Activated CD4-positive, alpha-beta T cell treated with anti-CD3 and anti-CD28 coated beads, Interleukin-2, amount 50 U/mL, for 24 hours (primary cell): ENCODE measurements at places on chromosomes 5 and 9.

DNA sequence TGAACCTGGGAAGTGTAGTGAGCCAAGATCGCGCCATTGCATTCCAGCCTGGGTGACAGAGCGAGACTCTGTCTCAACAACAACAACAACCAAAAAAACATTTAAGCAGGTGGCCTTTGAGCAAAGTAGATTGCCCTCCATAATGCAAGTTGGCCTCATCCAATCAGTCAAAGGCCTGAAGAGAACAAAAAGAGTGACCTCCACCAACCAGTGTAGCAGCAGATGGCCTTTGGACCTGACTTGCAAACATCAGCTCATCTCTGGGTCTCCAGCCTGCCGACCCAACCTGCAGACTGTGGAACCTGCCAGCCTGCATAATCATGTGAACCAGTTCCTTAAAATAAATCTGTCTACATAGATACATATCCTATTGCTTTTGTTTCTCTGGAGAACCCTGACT is 7.5 kb downstream of the FRRS1L start:
- no peak for DNase-seq

DNA sequence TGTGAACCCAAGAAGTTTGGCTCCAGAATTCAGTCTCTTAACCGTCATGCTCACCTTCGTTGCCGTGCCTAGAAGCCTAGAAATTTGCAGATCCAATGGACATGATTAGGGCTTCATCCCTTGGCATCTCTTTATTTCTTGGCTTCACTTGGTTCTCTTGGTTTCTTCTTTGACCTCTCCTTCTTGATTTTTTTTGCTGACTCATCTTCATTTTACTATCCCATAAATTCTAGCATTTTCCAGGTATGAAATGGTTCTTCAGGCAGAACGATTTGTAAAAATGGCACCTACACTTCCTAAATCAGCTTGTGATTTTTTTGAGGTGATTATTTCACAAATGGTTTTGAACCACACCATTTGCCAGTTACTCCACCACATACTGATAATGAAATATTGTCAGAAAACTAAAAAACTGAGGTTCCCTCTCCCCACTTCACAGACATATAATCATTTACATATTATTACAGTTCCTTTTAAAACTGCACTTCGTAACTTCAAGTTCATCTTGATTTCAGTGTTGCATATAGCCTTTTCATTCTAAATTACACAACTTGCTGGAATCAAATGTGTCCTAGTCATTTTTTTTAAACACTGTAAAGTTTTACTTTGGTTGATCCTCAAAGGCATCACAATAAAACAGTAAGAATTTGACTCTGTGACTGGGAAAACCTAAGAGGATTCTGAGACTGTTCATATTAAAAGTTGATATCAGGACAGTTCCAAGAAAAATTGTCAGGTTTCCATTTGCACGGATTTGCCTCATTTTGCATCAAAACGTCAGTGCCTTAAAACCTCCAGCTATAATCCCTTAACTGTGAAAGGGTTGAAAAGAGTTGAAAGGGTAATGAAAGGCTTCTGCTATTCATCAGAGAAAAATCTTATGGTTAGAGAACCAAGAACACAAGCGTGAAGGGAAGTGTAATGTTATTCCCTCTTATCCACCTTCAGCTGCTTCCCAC is 8.9 kb upstream of the NREP start:
- no peak for DNase-seq

DNA sequence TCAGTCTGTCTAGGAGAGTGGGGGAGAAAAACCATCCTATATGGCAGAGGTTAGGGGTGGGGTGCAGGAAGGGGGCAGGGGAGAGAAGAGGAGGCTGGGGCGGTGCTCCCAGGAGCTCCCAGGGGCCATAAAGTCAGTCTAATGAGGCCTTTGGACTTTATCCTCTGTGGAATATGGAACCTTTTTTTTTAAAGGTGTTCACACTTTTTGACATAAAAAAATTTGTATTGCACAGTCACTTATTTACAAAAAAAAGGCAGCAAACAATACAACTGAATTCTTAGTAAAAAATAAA is 51.9 kb upstream of the SYNPO start:
- DNase-seq = no peak

GRCh38 chr5:173903396-173904140 is 15.4 kb downstream of the CPEB4 start:
- no peak for DNase-seq

GRCh38 chr5:131563434-131564228 is 71.4 kb downstream of the RAPGEF6 start:
- DNase-seq = no peak

DNA sequence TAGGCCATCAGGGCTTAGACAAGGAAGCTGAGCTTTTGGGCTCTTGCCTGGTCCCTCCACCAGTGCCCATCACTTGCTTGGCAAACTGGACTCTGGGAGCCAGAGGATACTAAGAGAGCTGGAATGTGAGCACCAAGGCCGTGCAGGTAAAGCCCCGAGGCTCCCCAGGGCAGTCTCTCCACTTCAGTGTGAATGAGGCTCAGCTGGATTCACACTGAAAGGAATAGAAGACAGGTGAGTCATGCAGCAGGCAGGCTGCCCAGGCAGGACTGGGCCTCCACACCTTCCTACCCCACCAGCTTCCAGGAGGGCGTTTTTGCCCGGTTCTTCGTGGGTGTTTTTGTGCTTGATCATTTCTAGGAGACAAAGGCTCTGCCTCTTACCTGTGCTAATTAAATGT is 7.3 kb upstream of the CTSV start:
- no peak for DNase-seq

- no peak for DNase-seq
Measured at GRCh38 chr5:10480237-10480985, 38.7 kb downstream of the ROPN1L start.

DNA sequence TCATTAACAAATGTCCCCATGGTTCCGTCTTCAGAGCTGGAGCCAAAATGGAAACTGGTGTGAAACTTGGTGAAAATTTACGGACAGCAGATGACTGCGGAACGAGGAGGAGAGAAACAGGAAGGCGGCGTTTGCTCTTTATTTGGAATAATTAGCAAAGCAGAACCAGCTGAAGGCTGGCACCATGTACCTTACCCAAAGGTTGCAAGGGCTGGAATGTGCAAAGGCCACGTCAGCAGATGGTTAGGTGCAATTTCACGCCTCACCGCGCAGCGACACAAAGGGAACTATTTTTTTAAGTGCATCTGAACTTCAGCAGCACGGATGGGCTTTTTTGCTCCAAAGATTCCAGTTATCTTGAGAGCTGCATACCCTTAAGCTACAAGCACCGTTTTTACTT is 127.4 kb downstream of the COL23A1 start:
- DNase-seq = no peak

DNA sequence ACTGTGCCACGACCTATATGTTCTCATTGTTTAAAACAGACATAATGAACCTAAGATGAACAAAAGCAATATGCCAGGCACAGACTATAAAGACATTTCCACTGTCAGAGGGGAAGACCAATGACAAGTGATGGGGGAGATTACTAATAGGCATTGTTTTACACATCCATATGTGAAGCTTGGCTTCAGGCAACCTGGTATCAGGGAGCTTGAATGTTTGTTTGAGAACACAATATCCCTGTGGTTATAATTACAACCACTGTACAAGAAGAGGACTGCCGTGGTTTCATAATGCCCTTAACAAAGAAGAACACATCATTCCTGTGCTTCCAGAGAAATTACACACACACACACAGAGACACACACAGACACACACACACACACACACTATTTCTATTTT is 385.7 kb downstream of the BNC2 start:
- DNase-seq = no peak

DNA sequence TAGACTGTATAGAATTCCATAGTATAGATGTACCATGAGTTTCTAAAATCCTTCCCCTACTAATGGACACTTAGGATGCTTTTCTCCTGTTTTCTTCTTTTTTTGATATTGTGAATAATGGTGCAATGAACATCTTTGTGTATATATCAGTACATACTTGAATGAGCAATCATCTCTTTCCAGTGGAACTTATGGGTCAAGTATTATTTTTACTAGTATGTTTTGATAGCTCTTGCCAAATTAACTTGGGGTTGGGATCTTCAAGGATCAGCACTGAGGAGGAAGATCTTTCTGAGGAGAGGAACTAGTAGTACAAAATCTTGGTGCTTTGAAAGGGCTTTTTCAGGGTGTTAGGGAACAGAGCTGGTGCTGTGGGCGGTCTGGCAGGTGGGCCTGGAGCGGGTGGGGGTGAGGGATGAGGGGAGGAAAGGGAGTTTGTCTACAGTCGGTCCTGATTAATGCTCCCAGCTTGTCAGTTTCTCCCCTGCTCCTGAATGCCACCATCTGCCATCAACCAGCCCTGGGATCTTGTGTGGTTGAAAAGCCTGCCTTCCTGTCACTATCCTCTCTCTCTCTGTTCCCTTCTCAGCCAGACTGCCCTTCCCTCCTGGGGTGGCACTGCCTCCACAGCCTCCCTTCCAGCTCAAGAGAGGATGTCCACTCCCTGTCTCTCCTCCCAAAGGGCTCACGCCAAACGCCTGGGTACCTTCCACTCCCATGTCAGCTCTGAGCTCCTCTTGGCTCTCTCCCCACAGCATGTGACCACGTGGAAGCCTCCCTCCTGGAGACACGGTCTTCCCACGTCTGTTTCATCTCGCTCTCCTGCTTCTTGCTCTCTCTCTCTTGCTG is 185.9 kb downstream of the DAB2IP start:
- no peak for DNase-seq

GRCh38 chr5:160702934-160703333 is 149.1 kb downstream of the ATP10B start:
- DNase-seq = no peak

DNA sequence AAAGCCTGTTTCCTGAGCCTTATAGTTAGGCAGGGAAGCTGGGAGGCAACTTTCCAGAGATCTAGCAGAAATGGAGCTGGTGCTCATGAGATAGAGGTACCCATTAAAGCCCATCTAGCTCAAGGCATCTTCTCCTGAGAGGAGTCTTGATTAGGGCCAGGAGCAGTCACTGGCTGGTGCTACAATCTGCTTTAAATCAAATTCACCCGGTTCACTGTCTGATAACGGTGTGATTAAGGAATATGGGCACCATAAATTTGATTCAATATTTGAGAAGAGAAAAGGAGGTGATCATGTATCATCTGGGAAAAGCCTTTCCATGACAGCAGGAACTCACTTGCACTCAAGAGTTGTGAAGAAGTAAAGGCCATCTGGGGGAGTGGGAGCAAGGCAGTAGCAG is 23.9 kb upstream of the NR5A1 start:
- no peak for DNase-seq

DNA sequence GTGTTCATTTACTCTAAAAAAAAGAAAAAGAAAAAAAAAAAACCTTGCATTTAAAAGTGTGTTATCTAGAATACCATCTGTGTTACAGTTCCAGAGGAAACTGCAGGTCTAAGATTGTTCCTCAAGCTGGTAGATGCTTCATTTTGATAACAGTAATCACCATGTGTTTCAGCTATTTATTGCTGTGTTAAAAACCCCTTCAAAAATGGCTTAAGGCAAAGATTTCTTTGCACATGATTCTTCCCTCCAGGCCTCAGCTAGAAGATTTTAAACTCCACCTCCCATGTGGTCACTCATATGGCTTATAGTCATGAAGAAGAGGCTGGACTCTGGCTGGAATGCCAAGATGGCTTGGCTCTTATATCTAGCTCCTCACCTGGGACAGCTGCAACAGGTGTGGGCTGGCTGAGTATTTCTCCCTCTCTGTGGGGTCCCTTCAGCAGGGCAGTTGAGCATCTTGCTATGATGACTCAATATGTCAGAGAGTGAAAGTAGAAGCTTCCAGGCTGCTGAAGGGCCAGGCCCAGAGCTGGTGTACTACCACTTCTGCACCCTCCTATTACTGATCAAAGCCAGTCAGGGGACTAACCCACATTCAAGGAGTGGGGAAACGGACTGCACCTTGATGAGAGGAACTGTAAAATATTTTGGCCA is 920.4 kb upstream of the DMAC1 start:
- no peak for DNase-seq

- no peak for DNase-seq
Measured at GRCh38 chr5:69092969-69093368, 845 bp upstream of the SLC30A5 start.

GRCh38 chr9:124797343-124798103 is 20.6 kb downstream of the OLFML2A start:
- no peak for DNase-seq
